ENCODE measurements at places on chromosomes 1 and 21.

GRCh38 chr1:34405266-34405959 is 228.7 kb downstream of the C1orf94 start:
- no peak for DNase-seq

GRCh38 chr1:50667710-50668356 is 244.6 kb upstream of the DMRTA2 start:
- no peak for DNase-seq

- DNase-seq, result no peak
Measured at GRCh38 chr1:6554907-6555778, at the start of gene TAS1R1. TAS1R1 (plus strand) TSS chr1:6555307; CDS start chr1:6555374, 67 bp downstream.

- DNase-seq, result peak; percentile 44
Measured at GRCh38 chr21:46323227-46323709, 402 bp downstream of the C21orf58 start.

Data from ELR (cell line).